ENCODE measurements at places on chromosomes 16 and 17.

DNA sequence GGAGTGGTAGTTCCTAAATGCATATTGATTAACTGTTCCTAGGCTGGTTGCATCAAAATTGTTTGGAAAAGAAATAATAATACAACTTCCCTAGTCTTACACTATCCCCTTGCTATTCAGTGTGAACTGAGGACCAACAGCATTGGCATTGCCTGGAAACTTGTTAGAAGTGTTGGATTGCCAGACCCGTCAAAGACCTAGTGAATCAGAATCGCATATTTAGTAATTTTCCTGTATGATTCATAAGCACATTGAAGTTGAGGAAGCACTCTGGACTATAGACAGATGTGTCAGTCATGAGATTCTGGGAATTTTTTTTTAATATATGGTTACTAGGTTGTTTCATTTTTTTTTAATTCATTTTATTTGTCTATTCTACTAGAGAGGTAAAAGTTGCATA, 34.7 kb upstream of the KCNJ16 start:
- DNase-seq, result peak; percentile 76

GRCh38 chr17:76357597-76358158, 4.0 kb upstream of the PRPSAP1 start:
- DNase-seq, result no peak

DNA sequence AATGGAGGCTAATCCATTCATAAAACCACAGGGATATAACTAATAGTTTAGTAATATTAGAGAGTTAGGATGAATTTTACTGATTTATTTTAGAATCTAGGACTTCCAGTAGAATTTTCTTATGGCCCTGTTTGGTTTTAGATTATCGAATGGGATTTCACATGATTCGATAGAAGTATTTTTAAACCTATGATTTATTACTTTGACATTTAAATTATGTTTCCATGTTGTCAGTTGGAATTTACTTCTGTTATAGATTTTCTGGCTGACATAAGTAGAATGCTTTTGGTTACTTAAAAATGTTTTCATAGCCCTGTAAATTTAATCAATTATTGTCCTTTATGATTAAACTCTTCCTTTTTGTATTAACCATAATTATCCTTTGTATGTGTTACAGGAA, 158.8 kb downstream of the CHD9 start:
- DNase-seq, result no peak

DNA sequence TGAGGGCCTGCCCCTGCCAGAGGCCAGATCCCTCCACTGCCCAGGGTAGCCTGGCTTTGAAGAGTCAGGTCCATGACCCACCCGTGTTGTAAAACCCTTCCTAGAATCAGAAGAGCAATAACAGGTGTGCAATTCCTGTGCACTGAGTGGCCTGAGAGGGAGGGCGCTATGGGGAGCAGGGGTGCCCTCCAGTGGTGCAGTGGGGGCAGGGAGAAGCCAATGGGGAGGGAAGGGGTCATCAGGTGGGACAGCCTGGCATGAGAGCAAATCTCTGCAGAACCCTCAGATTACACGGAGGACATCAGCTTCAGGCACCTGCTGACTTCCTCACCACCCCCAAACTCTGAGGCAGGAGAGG, 72.9 kb upstream of the ZNF469 start:
- no peak for DNase-seq

- no peak for DNase-seq
These were observed 292.9 kb upstream of the CA10 start for GRCh38 chr17:52451294-52451861.

GRCh38 chr17:58321571-58322525, 6.7 kb downstream of the TSPOAP1 start:
- no peak for DNase-seq

GRCh38 chr16:1337486-1337885, 4.0 kb downstream of the BAIAP3 start:
- no peak for DNase-seq

DNA sequence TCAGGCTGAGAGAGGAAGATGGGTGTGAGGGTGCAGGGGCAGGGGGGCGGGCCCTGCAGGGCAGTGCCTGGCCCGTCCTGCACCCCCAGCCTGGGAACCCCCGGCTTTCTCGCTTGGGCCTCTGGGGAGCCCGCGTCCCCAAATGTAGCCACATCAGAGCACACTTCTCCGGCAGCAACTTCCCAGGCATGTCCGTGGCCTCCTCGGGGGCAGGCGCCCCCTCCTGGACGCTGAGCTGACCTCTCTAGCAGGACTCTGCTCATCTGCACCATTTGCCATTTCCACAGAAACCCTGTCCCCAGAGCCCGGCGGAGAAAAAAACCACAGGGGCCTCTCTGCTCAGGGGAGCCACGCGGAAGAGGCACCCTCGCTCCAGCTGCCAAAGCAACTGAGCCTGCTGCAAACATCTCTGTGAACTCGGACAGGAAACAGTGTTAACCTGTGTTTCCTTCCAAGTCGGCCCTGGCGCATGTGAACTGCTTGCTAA, 63.4 kb downstream of the KLHDC4 start:
- DNase-seq, result peak; percentile 44

GRCh38 chr17:63116967-63117830, 151.2 kb downstream of the TANC2 start:
- DNase-seq, result peak; percentile 19

- no peak for DNase-seq
These were observed 7.1 kb downstream of the ECI1 start for GRCh38 chr16:2244301-2244700.

DNA sequence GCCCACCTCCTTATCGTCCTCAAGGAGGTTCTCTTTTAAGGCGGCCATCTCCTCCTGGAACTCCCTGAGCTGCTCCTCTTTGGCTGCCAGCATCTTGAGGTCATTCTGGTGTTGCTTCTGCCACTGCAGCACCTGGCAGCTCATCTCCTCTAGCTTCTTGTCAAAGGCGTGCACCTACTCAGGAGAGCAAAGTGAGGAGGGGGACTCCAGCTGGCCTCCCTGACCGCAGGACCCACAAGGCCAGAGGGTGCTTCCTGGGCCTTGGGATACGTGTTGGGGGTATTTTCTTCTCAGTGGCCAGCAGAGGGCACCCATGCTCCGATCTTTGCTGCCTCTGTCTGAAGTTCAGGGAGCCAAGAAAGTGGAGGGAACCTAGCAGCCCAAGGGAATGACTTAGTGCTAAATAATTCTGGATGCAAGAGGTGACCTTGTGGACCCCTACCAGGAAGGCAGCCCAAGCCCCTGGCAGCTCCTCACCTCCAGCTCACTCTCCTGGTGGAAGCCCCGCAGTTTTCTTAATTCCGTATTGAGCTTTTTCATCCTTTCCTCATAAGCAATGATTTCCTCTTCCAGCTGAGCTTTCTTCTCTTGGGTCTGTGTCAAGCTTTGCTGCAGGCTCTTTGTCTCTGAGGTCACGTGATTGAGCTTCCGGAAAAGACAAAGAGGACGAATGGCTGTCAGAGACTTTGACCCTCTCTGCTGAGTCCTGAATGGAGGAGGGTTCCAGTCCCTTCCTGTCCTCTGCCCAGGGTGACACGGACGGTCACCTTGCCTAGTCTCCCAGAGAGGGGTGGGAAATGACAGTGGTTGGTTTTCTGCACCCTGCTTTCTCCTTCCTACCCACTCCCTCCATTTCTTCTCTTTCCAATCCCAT, 31.4 kb downstream of the DHX38 start:
- DNase-seq, result peak; percentile 75

DNA sequence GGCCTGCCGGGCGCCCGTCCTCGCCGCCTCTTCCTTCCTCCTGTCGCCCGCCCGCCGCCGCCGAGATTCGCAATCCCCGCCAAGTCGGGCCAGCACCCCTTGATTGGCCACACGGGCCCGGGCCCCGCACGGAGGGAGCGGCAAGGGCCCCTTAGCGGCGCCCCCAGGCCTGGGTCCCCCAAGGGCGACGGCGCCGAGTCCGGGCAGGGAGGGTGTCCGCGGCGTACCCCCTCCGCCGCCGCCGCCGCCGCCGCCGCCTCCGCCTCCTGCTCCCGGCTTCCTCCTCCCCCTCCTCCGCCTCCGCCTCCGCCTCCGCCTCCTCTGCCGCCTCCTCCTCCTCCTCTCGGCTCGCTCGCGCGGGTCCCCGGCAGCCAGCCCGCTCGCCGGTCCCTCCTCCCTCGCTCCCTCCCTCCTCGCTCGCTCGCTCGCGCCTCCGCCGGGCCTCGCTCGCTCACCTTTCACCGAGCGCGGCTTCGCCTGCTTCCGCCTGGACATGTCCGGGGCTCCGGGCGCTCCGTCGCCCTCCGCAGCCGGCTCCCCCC, 561 bp downstream of the ZNF423 start:
- DNase-seq, result peak; percentile 57

DNA sequence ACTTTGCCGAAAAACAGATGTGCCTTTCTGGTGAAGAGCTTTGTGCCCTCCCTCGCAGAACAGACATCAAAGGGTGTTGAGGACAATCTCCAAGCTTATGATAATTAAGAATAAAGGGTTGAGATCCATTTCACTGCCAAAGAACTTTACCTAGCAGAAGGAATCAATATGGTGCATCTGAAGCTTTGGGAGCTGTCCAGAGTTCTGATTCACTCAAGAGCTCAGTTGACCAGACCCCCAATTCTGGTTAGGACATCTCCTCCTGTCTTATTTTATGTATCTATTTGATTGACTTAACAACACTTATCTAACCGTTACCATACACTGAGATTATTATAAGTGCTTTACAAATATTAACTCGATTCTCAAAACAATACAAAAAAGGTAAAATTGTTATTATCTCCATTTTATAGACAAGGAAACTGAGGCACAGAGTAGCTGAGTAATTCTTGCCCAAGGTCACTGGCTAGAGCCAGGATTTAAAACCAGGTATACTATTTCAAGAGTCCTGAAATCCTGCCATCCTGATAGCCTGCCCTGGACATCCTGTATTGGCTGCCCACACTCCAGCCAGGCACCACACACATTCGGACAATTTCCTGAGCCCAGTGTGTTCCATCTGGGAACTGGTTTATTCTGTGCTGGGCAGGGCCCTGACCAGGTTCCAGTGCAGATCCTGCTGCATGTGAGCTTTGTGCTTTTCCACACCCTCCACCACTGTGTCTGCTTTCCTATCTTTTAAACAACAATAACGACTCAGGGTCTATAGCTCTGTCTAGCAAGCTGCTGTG, 29.8 kb downstream of the PITPNM3 start:
- peak; percentile 30 for DNase-seq

- DNase-seq, result no peak
These were observed 30.0 kb downstream of the SRCIN1 start for GRCh38 chr17:38575781-38576180.

- DNase-seq, result no peak
These were observed 13.8 kb upstream of the CCL17 start for GRCh38 chr16:57390636-57391295.

DNA sequence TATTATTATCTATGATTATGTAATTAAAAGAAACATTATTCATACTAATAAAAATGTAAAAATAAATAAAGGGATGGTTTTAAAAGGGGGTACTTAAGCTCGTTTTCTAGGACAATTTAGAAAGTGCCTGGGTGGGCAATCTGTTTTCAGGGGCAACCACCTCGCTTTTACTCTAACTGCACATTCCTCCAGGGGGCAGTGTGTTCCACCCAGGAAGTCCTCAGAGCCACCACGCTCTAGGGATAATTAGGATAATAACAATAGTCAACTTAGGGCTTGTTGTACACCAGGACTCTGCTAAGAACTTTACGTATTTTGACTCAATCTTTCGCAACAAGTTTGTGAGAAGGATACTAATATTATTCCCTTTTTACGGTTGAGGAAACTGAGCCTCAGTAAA, 396.7 kb upstream of the MAF start:
- DNase-seq, result peak; percentile 55

All from ELR (cell line).